MG63 (cell line): ENCODE measurements at places on chromosomes 4 and X. TPM values are rescaled to one million over a fixed set of nuclear protein-coding genes. Genes with fewer than 3 reads are reported as not detected.

Gene JADE1
- 15.5 and 16.4 TPM in 2 replicates for total RNA-seq

Gene KLB
- not detected in 2 replicates for total RNA-seq

Gene GJB1
- total RNA-seq = not detected in 2 replicates

- no peak for DNase-seq
These were observed 1611.2 kb downstream of the PCDH18 start for GRCh38 chr4:135921081-135921480.

DNA sequence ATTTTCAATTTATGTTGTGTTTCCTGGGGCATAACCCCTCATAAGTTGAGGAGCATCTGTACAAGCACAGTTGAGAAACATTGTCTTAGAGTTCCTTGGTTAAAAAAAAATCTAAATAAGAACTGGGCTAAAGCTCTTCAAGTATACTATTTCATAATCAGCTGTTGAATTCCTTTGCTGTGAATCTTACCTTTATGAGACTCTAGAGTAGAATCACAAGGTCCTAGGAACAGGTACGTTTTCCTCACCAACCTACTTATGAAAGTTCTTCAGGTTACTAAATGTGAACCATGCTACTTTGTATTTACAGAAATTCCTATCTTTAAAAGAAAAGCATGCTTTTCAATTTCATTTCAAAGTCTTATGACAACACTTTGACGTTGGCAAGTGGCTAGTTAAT lies 20.9 kb upstream of the SOD3 start:
- DNase-seq = no peak
